ENCODE measurements at places on chromosomes 1 and 21.

- DNase-seq = no peak
These were observed 45.5 kb downstream of the GNG12 start for GRCh38 chr1:67787746-67788145.

DNA sequence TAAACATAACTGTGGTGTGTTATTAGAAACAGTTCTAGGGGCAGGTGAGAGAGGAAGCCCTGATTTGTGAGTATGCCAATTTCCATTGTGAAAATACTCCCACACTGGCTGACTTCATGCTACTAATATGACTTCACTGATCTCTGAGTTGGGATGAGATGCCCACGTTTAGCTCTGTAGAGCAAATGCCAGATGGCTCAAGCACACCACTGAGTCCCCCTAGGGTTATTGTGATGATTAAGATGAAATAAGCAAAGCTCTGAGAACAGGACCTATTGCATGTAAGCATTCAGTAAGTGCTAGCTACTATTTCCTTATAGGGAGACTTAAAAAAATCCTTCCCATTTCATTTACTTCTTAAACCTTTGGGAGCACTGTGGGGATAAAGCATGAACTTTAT, 117.6 kb downstream of the CENPF start:
- DNase-seq = no peak

DNA sequence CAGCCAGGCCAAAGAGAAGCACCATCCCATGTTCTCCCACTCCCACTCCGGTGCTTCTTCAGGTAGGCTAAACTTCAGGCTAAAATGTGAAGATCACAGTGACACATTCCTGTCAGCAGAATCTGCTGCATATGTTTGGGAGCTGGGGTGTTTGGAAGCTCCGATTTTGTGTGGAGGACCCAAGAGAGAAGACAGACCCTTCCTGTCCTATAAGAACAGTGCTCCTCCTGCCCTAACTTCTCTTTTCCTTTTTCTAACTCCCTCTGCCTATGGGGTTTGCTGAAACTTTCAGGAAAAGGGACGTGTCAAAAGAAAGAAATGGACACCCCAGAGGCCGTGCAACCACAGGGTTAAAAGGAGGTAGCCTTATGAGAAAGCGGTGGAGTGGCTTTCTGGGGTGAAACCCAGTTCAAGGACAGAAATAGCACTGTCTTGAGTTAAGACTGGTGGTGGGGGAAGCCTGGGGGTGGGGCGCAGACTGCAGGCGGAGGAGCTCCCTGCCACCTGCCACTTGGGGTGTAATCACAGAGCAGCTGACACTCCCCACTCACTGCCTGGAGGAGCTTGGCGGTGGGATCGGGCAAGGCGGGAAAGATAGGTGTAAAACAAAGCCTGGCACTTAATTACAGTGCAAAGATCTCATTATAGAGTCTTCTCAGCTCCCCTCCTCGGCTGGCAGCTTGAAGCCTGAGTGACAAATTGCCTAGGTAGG, 645 bp upstream of the TLR5 start:
- no peak for DNase-seq

- no peak for DNase-seq
These were observed 78.8 kb downstream of the SPSB1 start for GRCh38 chr1:9371391-9371935.

- DNase-seq = no peak
These were observed 341.0 kb upstream of the NEGR1 start for GRCh38 chr1:72623299-72623708.

DNA sequence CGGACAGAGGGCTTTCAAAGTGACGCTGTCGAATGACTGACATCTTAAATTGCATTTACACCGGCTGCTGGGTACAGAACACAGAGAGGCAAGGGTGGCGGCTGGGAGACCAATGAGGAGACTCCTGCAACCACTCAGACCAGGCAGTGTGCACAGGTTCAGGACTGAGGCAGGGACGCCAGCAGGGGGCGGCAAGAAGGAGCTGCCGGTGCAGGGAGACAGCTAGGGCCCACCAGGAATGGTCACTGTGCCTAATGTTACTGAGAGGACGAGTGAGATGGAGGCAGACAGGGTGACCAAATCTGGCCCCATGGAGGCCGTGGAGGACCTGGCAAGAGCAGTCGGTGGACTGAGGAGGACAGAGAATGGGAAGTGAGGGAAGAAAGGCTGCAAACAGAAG, 23.5 kb downstream of the GLIS1 start:
- no peak for DNase-seq

GRCh38 chr1:212323066-212323465, 37.9 kb downstream of the PPP2R5A start:
- no peak for DNase-seq

DNA sequence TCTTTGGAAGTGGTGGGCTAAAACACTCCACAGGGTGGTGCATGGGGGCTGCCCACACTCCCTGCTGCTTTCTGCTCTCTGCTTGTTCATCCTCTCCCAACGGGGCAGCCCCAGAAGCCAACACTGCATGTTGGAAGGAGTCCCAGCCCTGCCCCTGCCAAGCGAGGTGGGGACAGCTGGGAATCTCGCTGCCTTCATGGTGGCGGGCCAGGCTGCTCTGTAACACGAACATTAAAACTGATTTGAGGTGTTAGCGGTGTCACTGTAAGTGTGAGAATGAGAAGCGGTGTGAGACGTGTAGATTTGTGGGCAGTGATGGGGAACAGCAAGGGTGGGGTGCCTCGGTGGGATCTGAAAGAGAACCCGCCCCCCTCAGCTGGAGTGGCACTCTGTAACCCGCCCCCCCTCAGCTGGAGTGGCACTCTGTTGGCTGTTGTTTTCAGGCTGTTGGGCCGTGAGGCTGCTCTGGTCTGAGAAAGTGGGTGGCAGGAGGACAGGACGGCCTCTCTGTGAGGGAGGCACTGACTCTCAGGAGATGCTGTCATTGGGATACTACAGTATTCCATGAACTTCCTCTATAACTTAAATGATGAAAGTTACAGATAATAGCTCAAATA, 80.9 kb downstream of the PCBP3 start:
- no peak for DNase-seq

GRCh38 chr1:29112705-29113412, 10.8 kb downstream of the TMEM200B start:
- DNase-seq = no peak

- no peak for DNase-seq
These were observed 17.2 kb downstream of the VCAM1 start for GRCh38 chr1:100736746-100737145.
